Tibial nerve (tissue), 4 donors: ENCODE measurements at places on chromosomes 4 and X. TPM values are rescaled to one million over a fixed set of nuclear protein-coding genes. Genes with fewer than 3 reads are reported as not detected.

XAGE1B gene
- total RNA-seq: not detected

PRDM8 gene
- 3.5 TPM for total RNA-seq

CCSER1 gene
- 4.0 TPM for total RNA-seq

CEP44 gene
- total RNA-seq: 18.3 TPM

PAGE2B gene
- not detected for total RNA-seq

SLC34A2 gene
- total RNA-seq: not detected

EPHA5 gene
- 3.9 TPM for total RNA-seq

HTN1 gene
- total RNA-seq: not detected

EDA2R gene
- total RNA-seq: 3.5 TPM

RBM10 gene
- total RNA-seq: 27.3 TPM

PNMA5 gene
- total RNA-seq: not detected

CRMP1 gene
- not detected for total RNA-seq

TTC29 gene
- not detected for total RNA-seq

HS6ST2 gene
- 0.66 TPM for total RNA-seq

DMRTC1B gene
- total RNA-seq: not detected

NOX1 gene
- total RNA-seq: not detected

SHROOM4 gene
- total RNA-seq: 14.1 TPM

UGT2A1 gene
- total RNA-seq: not detected

CT55 gene
- total RNA-seq: not detected

STOX2 gene
- 28.6 TPM for total RNA-seq

STATH gene
- total RNA-seq: not detected

CLGN gene
- total RNA-seq: 1.3 TPM

TAPT1 gene
- total RNA-seq: 41.3 TPM

CHRNA9 gene
- total RNA-seq: not detected

CHRDL1 gene
- total RNA-seq: 170 TPM

CORIN gene
- total RNA-seq: 0.42 TPM

MTMR8 gene
- 2.7 TPM for total RNA-seq

STAP1 gene
- total RNA-seq: 0.42 TPM

GPRASP2 gene
- 4.8 TPM for total RNA-seq

HOPX gene
- total RNA-seq: 1.4 TPM

H2BW2 gene
- total RNA-seq: not detected

MAB21L2 gene
- total RNA-seq: not detected

CLCN4 gene
- 3.9 TPM for total RNA-seq

IDS gene
- 90.2 TPM for total RNA-seq

DRP2 gene
- total RNA-seq: 207 TPM

ADH1A gene
- 2.6 TPM for total RNA-seq

CTAG2 gene
- not detected for total RNA-seq

GPC3 gene
- total RNA-seq: 67.2 TPM

BEND2 gene
- total RNA-seq: not detected

MAOA gene
- total RNA-seq: 130 TPM

AMER1 gene
- 4.5 TPM for total RNA-seq

SORCS2 gene
- total RNA-seq: 32.6 TPM

PABPC4L gene
- total RNA-seq: 1.2 TPM

MYOZ2 gene
- total RNA-seq: 0.30 TPM

CXCL9 gene
- 0.84 TPM for total RNA-seq

FRMPD4 gene
- total RNA-seq: 0.30 TPM

ACE2 gene
- total RNA-seq: 1.1 TPM

SMIM31 gene
- total RNA-seq: not detected

MAGEA9B gene
- not detected for total RNA-seq
